ENCODE measurements at places on chromosomes 1 and 21.

DNA sequence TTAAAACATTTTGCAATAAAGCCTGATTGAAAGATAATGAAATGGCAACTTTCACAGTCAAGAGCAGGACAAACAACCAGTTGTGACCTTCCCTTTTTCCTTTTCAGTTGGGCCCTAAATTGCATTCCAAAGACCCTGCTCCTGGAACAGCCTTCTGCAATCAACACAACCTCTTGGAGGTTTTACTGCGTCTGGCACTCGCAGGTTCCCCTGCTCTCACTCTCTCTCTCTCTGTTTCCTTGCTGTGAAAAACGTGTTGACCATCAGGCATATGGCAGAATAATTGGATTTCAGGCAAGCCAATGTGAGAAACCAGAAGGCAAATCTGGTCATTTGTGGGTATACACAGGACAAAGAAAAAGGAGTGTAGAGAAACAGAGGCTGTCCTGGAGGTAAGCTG is 23.2 kb downstream of the SLC44A5 start:
- DNase-seq, result no peak

DNA sequence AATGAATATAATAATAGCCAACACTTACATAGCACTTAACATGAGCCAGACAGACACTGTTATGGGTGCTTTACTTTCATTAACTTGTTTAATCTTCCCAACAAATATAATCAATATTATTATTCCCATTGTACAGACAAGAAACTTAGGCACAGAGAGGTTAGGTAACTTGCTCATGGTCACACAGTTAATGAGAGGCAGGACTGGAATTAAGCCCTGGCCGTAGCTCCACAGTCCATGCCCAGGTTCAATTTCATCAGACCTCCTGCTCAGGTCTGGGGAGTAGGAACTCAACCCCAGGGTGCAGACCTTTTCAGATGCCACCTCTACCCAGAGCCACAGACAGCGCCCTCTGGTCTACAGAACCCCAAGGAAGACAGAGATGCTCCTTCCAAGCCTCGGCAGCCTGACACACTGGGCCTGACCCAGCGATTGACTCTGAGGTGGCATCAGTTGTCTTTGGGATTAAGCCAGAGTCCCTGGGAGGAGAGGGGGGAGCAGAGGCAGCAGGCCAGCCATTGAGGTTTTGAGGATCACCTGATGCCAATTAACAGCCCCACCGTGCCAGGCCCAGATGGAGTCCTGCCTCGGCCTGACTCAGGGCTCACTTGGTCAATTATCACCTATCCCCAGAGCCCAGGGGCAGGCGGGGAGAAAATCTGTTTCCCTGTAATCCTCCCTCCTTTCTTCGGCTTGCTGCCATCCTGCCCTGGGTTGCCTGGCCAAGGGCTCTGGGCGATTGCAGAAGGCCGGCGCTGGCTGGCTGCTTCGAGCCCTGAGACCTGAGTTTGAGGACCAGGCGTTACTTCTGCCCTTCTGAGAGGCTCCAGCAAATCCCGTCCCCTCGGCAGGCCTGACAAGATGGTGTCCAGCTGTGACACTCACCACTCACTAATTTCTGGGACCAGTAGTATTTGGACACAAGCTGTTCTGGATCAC is 116.7 kb downstream of the LACTBL1 start:
- no peak for DNase-seq

DNA sequence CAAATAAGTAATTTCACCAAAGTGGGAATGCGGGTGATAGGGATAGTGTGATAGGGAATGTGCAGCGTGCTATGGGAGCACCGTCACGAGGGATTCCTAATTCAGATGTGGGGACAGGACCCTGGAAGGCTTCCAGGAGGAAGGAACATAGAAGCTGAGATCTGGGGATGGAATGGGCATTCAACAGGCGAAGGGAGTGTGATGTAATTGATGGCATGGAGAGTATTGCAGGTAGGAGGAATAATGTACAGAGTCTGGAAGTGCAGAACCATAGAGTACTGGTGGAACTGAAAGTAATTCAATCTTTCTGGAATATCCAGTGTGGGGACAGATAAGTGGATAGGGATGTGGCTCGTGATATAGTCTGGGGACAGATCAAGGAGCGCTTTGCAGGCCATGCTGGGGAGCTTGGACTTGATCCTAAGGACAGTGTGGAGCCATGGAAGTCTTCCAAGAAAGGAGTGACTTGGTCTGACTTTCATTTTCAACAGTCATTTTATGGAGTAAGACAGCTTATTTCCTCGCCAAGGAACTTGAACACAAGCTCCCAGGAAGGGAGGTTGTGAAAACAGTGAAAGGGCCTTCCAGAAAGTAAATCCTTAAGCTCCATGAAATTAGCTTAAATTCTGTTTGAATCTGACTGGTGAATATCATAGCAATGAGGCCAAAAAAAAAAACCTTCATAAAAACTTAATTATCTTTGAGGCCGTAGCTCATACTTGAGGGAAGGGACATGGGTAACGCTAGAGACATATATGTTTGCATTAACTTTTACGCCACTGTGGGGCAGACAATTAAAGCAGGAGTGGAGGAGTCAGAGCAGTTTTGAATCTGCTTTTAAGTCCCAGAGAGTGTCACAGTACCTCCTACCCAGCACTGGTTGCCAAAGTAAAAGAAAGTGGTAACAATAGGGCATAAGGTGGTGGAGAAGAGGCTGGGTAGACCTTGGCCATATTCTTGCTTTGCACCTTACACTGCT is 55.8 kb downstream of the ROR1 start:
- DNase-seq, result no peak

DNA sequence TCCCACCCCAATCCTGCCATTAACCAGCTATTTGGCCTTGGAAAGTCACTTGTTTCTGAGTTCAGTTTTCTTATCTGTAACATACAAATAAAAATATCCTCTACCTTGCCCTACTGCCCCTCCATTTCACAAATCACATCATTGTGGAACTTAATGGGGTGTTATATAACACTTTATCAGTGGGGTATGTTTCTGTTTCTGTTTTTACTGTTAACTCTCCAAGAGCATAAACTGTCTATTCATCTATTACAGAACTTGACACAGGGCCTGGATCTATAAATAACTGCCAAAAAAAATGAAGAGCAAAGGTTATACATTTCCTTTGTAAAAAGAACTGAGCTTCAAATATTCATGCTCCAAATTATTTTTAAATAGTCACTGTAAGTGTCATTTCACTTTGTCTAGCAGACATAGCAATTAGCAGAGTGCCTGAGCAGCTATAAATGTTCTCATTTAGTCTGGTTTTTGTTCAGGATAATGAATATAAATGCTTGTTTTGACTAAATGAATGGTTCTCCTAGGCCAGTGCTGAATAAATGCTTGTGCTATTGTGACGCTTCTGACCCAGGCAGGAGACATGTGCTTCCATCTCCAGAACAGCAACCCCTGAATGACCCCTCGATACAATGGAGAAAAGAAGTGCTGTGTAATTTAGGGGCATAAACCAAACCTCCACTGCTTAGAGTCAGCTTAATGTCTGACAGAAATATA is 7.4 kb downstream of the PIGM start:
- no peak for DNase-seq

GRCh38 chr1:33234588-33234990 is 21.7 kb upstream of the ZNF362 start:
- no peak for DNase-seq

- DNase-seq, result no peak
These were observed 281.5 kb downstream of the NEGR1 start for GRCh38 chr1:72000809-72001208.

DNA sequence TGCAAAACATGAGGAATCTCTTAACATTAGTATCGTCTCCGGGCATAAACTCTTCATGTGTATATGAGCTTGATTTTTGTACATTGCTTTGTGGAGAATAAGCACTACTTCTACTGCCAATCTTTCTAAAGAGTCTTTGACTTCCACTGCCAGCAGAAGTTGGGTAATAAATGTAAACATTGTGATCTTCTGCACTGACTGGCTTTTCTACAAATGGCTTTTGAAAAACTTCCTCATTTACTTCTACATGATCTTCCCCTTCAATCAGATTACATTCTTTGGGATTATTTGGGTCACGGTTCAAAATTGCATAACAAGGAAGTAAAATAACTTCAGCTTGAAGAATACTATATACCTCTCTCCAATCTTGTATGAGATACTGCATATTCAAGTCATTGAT is 30.4 kb upstream of the SLC44A5 start:
- no peak for DNase-seq

- DNase-seq, result no peak
These were observed 36.3 kb upstream of the AHCYL1 start for GRCh38 chr1:109948285-109948630.

- no peak for DNase-seq
These were observed 8.2 kb downstream of the IFFO2 start for GRCh38 chr1:18948048-18948912.

DNA sequence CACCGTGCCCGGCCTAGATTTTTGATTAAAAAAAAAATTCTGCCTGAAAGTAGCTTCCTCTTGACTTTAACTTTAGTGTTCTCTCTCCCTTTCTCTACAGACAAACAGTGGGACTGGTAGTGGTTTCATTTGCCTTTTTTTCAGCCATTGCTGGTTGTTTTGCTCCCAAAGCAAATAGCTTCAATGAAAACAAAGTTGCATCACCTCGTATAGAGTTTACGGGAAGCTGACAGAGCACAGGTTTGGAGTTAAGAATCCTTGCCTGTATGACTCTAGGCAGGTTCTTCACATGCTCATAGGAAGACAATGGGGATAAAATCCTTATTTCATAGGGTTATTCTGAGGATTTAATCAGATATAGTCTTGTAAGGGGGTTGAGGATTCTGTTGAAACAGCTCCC is 21.6 kb downstream of the AADACL4 start:
- DNase-seq, result no peak

DNA sequence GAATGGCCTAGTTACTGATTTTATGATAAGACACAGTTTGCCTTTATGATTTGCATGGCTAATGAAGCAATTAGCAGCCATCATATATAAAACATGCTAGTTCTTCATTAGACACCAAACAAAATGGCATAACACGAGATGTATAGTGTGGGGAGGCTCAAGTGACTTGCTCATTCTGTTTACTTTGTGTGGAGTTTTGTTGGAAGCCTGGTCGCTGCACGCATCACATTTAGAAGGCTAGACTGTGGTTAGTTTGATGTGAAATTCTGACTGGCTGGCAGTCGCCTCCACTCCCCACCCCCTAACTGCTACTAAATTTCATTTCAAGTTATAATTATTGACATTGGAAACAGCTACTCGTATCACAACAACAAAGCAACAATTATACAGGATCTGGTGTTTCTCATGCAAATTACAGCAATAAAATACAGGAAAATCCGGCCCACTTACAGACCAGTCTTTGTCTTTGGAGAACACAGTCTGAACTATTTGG is 356.1 kb downstream of the LMO4 start:
- DNase-seq, result no peak

Measured in NK-92 treated with Interleukin-12 subunit alpha and Interleukin-12 subunit beta, amount 100 ng/mL, for 24 hours (cell line).